ENCODE measurements at places on chromosomes 1 and 21.

DNA sequence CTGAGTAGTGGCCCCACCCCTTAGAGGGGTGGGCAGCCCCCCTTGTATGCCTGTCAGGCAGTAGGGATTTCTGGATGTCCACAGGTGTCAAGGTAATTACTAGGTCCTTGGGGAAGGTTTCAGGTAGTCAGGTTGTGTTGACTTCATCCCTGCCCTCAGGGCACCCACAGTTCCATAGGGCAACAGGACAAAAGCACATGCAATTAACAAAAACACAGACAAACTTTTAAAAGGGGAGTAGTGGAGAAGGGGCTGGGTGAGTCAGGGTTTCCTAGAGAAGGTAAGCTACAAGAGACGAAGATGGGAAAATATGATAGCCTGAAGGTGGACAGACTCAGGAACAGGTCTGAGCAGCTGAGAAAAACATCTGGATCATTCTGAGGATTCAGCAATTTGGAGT, 14.1 kb downstream of the KRTCAP2 start:
- no peak for DNase-seq

GRCh38 chr1:45359882-45360513, 19.8 kb upstream of the MUTYH start:
- peak; percentile 41 for DNase-seq

GRCh38 chr1:3658231-3658615, 5.9 kb downstream of the TP73 start:
- DNase-seq: no peak

- no peak for DNase-seq
Measured at GRCh38 chr1:7047866-7048265, 262.6 kb downstream of the CAMTA1 start.

- no peak for DNase-seq
Measured at GRCh38 chr1:156373546-156373945, 4.5 kb downstream of the RHBG start.

DNA sequence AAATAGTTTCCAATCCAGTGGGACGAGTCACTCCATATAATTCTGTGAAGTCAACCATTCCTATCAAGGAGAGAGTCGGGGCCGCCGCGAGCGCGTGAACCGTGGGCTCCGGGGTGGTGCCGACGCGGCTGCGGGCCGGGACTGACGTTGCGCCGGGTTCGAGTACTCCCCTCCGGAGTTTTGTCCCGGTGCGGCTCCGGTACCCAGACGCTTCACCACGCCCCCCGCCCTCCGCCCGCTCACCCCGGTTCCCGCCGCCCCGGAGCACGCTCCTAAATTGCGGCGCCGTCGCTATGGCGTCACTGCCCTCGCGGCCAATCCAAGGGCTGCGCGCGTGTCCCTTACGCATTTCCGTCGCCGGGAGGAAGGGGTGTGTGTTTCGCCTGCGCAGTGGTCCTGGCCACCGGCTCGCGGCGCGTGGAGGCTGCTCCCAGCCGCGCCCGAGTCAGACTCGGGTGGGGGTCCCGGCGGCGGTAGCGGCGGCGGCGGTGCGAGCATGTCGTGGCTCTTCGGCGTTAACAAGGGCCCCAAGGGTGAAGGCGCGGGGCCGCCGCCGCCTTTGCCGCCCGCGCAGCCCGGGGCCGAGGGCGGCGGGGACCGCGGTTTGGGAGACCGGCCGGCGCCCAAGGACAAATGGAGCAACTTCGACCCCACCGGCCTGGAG, at the start of gene ATAD3B:
Gene ATAD3B (plus strand): TSS at position 377 of the 664 bp plus-strand sequence. CDS start 120 bp downstream, at position 497.
- DNase-seq: peak; percentile 88

GRCh38 chr1:112358061-112358770, 37.8 kb upstream of the CTTNBP2NL start:
- DNase-seq: no peak

- no peak for DNase-seq
Measured at GRCh38 chr1:181100015-181100905, 11.8 kb downstream of the IER5 start.

- DNase-seq: no peak
Measured at GRCh38 chr1:111399792-111400610, 27.5 kb downstream of the OVGP1 start.

- no peak for DNase-seq
Measured at GRCh38 chr1:162736633-162737067, 53.9 kb upstream of the HSD17B7 start.

DNA sequence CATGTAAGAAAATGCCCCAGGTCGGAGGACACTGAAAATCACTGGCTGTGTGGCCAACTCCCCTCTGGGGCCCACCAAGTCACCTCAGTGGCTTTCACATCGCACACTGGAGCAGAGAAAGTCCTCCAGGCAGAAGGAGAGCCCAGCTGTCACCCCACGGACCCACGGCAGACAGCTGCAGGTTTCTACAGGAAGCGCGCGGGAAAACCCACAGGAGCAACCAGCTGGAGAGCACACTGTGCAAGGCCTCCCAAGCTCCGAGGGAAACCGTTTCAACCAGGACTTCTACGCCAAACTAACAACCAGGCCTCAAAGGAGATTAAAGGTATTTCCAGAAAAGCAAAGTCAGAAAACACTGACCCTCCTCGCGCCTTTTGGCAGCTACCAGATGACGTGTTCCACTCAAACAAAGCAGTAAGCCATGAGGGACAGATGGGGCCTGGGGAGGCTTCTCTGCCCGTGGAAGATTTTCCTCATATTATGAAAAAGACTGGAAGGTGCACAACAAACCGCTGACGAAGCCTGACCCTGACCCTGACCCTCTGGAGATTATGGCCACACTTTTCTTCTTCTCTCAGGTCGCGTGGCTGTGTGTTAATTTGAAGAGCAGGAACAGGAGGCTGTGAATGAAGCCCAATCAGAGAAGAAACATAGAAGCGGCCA, 21.0 kb downstream of the WDR4 start:
- no peak for DNase-seq

DNA sequence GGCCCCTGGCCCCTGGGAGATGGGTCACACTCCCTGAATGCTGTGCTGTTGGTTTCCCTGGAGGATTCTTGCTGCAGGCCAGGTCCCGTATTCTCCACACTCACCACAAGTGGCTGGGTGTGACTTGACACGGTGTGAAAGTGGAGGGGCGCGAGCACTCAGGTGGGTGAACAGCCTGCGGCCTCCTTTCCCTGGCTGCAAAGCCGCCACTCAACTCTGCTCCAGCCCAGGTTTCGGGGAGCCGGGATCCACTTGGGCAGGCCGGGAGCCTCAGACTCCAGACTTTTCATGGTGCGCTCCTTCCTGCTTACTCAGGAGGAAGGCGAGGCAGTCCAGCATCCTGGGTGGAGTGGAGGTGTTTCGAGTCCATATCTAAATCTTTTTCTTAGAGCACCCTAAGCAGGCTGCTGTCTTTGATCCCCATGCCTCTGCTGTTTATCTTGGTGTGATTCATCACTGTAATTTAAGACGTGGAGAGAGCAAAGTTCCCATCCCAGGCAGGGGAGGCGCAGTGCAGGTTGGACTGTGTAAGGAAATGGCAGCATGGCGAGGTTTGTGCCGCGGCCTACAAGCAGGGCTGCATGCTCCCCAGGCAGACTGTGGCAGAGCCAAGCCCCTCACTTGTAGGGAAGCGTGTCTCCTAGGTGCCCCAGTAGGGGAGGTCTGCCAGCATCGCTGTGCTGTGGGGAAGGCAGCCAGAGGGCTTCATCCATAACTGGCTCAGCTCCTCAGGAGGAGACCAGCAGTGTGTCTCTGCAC, 29.6 kb downstream of the VANGL1 start:
- no peak for DNase-seq

DNA sequence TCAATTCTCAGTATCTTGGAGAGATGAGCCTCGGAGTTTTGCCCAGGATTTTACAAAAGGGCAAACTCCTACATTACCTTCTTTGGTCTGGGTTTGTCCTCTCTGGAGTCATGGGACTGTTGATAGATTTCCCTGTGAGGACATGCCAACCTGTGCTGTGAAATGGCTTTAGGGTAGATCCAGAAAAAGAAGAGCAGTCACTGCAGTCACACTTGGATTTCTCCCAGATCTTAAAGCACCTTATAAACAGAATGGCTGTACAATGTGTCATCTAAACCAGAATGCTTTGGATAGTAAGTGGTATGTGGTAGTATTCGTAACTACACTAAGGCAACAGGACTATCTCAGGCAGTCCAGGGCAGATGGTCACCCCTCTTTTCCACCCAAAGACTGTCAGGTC, 1.9 kb upstream of the CSRP1 start:
- DNase-seq: no peak

DNA sequence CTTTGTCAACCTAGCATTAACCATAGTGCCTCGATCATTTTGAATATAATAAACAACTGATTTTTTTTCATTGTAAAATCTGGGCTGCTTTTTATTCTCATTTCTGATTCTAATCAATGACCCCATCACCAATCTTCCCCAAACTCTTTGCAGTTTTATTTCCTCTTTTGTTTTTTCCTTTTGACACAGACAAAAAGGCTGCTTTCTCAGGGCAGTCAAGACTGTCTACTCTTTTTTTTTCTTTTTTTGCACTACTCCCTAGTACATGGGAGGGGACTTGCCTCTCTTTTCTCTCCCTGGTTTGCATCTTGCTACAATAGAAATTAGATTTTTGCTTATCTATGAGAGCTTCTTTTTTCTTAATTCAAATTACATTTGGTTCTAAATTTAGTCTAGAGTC, 987.9 kb downstream of the ADGRL2 start:
- no peak for DNase-seq

GRCh38 chr1:90476411-90476810, 240.7 kb downstream of the BARHL2 start:
- no peak for DNase-seq

GRCh38 chr1:184218458-184219075, 167.0 kb downstream of the TSEN15 start:
- DNase-seq: no peak

- DNase-seq: no peak
Measured at GRCh38 chr1:45452503-45452902, 38.5 kb downstream of the TESK2 start.

GRCh38 chr1:58162952-58163550, 383.5 kb downstream of the OMA1 start:
- DNase-seq: peak; percentile 23

GRCh38 chr1:4585216-4585615, 69.2 kb upstream of the AJAP1 start:
- no peak for DNase-seq

- DNase-seq: no peak
Measured at GRCh38 chr1:216607067-216607697, 116.0 kb downstream of the ESRRG start.

GRCh38 chr1:178470411-178470960, 26.3 kb downstream of the CLEC20A start:
- DNase-seq: no peak

GRCh38 chr1:201540846-201541735, 2.2 kb downstream of the NAV1 start:
- DNase-seq: no peak

DNA sequence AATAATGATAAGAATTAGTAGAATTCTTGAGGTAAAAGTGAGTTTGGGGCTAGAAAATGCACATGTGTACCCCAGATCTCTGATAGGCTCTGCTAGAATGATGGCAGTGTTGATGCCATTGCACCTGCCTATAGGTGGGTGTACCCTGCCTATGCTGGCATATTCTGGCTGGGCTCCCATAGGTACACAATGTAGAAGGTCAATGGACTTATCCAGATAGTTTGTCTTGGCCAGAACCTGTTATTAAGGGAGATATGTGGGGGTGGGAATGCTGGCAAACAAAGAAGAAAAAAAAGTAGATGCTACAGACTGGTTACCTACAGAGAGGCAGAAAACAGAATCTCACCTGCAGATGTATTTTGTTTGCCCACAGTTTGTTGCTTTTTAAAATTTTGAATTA, 14.1 kb upstream of the KLHDC8A start:
- no peak for DNase-seq

- no peak for DNase-seq
Measured at GRCh38 chr1:47711184-47711847, 273.5 kb downstream of the FOXD2 start.

- DNase-seq: no peak
Measured at GRCh38 chr1:221801251-221801661, 59.4 kb upstream of the DUSP10 start.

- no peak for DNase-seq
Measured at GRCh38 chr1:45945426-45945825, 142.0 kb downstream of the MAST2 start.

DNA sequence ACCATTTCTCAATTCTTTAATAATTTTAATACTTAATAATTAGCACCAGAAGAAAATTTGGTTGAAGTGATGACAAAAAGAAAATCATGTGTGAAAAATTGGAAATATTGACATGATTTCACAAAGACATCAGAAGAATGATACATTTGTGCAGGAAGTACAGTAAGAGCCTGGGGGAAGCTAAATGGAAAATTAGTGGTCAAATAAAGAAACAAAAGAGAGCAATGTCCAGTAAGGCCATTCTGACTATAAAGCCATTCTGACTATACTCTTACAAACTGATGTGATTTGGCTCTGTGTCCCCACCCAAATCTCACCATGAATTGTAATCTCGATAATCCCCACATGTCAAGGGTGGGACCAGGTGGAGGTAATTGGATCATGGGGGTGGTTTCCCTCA, 48.6 kb upstream of the KCNE1 start:
- DNase-seq: no peak

DNA sequence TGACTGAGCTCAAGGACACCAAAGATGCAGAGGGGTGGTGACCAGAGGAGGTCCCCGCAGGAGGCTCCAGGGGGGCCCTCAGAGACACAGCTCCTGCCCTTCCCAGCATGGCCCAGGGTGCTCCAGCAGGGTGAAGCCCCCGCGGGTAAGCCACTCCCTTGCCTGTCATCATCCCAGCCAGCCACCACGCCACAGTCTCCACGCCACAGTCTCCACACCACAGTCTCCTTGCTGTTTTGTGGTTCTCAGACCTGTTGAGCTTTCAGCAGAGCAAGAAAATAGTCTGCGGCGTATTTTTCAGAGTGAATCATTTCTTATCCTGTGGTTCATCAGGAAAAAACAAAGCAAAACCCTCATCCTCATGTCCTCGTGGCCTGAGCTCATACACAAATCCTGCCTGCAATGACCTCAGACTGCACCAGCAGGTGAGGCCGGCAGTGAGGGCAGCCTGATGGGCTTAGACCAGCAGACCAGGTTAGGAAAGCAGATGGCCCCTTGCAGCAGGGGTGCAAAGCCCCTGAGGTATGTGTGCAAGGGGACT, 25.7 kb upstream of the ABCG1 start:
- no peak for DNase-seq
